Tibial nerve (tissue), 4 donors: ENCODE measurements at places on chromosomes 11 and 22. TPM values are rescaled to one million over a fixed set of nuclear protein-coding genes. Genes with fewer than 3 reads are reported as not detected.

The MS4A15 gene
- not detected for total RNA-seq

- DNase-seq, result peak; percentile 89
Measured at GRCh38 chr11:12724301-12725054, 50.3 kb downstream of the TEAD1 start.

- no peak for DNase-seq
Measured at GRCh38 chr11:63612181-63612580, 2.1 kb downstream of the PLAAT3 start.

DNA sequence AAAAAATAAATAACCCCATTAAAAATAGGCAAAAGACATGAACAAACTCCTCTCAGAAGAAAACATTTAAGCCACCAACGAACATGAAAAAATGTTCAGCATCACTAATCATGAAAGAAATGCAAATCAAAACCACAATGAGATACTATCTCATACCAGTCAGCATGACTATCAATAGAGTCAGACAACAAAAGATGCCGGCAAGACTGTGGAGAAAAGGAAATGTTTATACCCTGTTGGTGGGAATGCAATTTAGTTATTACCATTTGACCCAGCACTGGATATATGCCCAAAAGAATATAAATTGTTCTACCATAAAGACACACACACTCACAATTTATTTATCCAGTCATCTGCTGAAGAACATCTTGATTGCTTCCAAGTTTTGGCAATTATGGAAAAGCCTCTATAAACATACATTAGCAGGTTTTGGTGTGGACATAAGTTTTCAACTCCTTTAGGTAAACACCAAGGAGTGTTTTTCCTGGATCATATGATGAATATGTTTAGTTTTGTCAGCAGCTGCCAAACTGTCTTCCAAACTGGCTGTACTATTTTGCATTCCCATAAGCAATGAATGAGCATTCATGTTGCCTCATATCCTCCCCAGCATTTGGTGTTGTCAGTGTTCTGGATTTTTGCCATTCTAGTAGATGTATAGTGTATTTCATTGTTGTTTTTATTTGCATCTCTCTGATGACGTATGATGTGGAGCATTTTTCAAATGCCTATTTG lies 28.0 kb downstream of the OR8D1 start:
- no peak for DNase-seq

GRCh38 chr11:62588966-62589637 lies 2.2 kb downstream of the TUT1 start:
- DNase-seq, result no peak

DNA sequence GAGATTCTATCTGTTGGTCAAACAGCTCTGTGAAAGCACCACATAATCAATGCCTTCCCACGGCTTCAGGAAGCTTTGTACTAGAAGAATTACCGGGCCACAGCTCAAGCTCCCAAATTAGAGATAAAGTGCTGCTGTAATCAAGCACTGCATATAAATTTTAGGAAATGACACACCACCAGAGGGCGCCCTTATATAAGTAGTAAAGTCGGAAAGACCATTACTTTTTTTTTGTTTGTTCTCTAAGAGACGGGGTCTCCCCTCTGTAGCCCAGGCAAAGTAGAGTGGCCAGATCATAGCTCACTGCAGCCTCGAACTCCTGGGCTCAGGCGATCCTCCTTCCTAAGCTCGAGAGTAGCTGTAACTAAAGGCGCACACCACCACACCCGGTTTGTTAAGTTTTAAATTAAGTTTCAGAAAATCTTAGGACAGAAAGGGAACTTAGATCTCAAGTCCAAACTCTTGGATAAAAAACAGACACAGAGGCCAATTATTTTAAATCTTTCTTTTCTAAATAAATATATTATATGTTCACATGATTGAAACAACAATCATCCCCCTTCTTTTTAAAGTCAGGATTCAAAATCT lies 32.6 kb downstream of the PRCP start:
- DNase-seq, result peak; percentile 99
